Keratinocyte (primary cell): ENCODE measurements at places on chromosomes 2 and 18.

GRCh38 chr2:175769200-175769599, 232.9 kb downstream of the LNPK start:
- peak; percentile 13 for DNase-seq

- no peak for DNase-seq
Observed at GRCh38 chr2:97967216-97967592, 28.5 kb downstream of the TMEM131 start.

DNA sequence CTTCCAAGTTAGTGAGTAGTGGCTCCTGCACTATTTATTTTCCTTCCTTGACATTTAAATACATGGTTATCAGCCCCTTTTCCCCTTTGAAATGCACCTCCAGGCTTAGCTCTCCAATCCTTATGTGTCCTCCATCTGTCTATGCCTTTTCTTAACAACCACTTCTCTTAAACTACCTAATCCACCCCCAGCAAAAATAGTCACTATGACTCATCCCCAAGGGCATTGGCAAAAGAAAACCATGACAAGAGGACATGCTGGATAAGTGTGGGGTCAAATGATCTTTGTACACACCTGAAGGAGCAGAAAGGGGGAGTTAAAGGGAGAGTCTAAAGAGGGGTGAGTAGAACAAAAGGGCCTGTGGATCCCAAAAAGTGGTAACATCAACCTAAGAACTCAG, 127.2 kb downstream of the ANKRD44 start:
- DNase-seq = no peak

GRCh38 chr2:183389546-183390080, 265.4 kb downstream of the NUP35 start:
- no peak for DNase-seq

DNA sequence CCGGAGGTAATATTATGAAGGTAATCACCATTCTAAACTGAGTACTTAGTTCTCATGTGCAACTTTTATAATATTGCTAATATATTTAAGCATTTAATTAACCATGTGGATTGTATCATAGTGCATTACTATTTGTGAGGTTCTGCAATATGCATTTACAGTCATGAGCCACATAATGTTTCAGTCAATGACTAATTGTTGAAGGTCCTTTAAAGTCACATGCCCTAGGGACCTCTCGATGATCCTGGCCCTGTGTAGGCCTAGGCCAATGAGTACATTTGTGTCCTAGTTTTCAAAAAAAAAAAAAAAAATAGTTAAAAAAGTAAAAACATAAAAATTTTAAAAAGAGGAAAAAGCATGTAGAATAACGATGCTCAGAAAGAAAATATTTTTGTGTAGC, 298.0 kb downstream of the DSEL start:
- DNase-seq = no peak

GRCh38 chr2:128682729-128683284, 364.1 kb upstream of the HS6ST1 start:
- DNase-seq = no peak

DNA sequence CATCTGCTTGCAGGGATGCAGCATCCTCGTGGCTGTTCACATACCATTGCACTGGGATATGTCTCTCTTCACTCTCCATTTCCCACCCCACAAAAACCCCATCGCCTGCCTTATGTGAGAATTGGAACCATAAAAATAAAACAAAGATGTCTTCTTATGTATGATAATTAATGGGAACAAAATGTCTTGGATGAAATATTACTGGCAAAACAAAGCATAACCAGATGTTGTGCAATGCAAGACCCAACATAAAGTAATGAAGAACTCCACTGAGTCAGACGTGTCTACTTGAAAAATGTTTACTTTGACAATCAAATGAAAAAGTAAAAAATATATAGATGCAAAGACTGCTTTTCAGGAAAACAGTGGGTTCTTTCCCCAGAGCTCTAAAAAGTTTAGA, 611.3 kb upstream of the SYT4 start:
- DNase-seq = no peak
